ENCODE measurements at places on chromosomes 5 and 9.

GRCh38 chr5:92775711-92776615 lies 805.1 kb downstream of the NR2F1-AS1 start:
- DNase-seq: no peak

GRCh38 chr5:143636931-143637528 lies 174.9 kb upstream of the HMHB1 start:
- DNase-seq: no peak

DNA sequence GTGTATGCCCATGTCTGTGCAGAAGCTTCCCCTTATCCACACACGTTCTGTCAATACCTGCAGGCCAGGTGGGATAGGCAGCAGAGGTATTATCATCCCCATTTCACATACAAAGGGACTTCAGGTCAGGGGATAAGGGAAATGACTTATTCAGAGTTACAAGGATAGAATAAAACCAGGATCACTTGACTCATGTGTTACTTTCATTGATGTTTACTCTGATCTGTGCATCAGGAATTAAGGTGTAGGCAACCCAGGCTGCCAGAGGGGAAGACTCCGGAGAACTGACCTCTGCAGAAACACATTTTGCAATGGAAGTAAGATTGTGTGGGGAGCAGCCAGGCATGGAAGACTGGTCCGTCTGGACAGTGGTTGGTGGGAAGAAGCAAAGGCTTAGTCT lies 74.2 kb upstream of the FSTL4 start:
- no peak for DNase-seq

DNA sequence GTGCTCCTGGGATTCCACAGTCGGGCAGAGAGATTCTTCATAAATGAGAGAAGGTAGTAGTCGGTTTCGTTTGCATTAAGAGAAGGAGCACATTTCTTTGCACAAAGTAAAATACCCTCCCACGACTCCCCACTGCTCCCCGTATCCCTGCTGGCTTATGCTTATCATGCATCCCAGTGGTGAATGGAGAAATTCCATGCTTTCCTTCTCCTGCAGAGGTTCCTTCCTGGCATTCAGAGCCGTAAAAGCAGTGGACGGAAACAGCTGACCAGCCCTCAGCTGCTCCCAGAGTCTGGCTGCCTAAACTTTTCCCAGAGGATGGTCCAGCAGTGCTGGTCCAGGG lies 93.1 kb downstream of the C9orf152 start:
- no peak for DNase-seq

GRCh38 chr5:55853818-55854217 lies 2.7 kb downstream of the IL31RA start:
- no peak for DNase-seq

- no peak for DNase-seq
These were observed 4.0 kb upstream of the LRRC70 start for GRCh38 chr5:62574599-62574998.

DNA sequence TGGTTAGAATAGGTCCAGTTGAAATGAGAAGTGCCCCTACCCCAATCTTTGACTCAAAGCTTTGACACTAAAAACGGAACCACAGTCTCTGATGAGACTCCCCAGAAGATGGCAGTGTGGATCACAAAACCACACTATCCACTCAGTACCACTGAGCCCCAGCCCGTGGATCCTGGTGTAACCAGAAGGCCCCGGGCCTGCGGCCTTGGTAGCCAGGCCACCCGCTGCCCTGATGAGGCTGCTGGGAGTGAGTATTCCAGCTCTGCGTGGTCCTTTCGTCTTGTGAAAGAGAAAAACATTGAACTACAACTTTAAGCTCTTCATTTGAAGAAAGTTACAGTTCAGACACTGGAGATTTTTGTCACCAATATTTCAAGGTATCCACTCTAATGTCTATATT lies 42.2 kb upstream of the FBP1 start:
- peak; percentile 15 for DNase-seq

DNA sequence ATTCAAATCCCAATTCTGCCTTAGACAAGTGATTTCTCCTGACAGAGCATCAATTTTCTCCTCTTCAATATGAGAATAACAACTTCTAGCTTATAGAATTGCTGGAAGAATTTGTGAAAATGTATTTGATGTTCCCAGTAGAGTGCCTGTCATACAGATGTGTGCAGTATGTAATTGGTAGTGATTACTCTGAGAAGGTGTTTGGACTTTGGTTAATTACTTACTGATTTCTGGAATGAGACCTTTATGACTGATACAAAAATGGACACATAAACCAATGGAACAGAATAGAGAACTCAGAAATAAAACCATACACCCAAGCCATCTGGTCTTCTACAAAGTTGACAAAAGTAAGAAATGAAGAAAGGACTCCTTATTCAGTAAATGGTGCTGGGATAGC lies 101.9 kb upstream of the TRIM32 start:
- no peak for DNase-seq

DNA sequence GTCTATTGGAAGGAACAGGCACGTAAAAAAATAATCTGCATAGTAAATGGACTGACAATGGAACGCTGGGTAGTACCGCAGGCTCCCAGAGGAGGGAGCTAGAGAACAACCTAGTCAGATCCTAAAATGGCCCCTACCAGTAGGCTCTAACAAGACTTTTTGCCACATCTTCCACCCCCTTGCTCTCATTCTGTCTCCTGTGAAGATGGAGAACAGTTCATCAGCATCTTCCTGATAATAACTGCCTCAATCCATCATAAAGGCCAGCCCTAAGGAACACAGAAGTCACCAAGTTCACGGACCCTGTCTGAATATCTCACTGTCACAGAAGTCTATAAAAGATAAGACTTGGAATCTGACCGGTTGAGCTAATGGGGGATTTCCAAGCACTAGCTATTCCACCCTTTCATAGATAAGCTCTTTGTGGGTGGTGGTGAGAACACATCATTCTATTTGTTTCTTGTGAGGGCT lies 133.4 kb downstream of the SLC1A3 start:
- DNase-seq: peak; percentile 56

GRCh38 chr9:133876144-133876543 lies 116.0 kb downstream of the VAV2 start:
- no peak for DNase-seq

- no peak for DNase-seq
These were observed 113.4 kb upstream of the ASTN2 start for GRCh38 chr9:117528225-117528624.

- no peak for DNase-seq
These were observed 11.1 kb downstream of the GPR21 start for GRCh38 chr9:123044586-123044985.

DNA sequence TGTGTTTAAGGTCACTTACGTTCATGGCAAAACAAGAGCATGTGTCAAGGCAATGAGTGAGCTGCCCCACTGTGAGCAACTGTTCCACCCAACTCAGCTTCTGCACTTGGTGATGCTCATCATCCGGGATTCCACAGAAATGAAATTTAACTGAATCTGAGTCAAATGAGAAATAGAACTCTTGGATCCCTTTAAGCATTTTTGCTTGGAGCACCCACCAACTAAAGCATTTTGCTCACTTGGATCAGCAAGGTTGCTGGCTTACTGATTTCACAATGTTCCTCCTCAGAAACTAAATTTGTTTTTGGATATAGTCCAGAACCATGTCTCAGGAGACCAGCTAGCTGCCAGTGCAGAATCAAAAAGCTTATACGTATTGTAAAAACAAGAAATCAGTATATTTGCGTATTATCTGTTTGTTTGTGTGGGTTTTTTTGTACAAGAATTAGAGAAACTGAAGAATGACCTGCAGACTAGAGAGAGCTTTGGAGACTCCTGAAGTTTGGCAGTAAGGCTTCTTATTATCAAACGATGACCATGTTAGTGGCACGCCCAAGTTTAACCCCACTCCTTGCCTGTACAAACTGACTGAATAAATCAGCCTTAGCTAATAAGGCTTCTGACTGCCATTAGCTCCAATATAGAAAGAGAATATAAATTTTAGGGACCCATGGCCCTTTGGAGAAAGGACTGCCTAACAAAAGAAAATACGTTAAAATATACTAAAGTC lies 153.8 kb upstream of the FST start:
- DNase-seq: no peak

GRCh38 chr9:116516456-116516855 lies 170.6 kb upstream of the TRIM32 start:
- no peak for DNase-seq

DNA sequence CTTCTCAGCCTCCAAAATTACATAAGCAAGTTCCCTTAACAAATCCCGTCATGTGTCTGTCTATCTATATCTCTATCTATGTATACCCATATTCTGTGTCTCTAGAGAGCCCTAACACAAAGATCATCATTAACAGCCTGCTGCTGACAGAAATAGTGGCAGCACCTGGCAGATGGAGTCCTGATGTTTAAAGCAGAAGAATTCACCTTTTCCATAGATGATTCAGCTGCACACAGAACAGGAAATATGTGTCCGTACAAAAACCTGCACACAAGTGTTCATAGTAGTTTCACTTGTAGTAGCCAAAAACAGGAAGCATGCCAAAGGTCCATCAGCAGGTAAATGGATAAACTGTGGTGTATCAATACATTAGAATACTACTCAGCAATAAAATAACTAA lies 45.0 kb upstream of the ACO1 start:
- DNase-seq: no peak

GRCh38 chr9:91694081-91694870 lies 255.8 kb downstream of the ROR2 start:
- no peak for DNase-seq

- DNase-seq: no peak
These were observed 45.5 kb upstream of the HSPA9 start for GRCh38 chr5:138620663-138621224.

DNA sequence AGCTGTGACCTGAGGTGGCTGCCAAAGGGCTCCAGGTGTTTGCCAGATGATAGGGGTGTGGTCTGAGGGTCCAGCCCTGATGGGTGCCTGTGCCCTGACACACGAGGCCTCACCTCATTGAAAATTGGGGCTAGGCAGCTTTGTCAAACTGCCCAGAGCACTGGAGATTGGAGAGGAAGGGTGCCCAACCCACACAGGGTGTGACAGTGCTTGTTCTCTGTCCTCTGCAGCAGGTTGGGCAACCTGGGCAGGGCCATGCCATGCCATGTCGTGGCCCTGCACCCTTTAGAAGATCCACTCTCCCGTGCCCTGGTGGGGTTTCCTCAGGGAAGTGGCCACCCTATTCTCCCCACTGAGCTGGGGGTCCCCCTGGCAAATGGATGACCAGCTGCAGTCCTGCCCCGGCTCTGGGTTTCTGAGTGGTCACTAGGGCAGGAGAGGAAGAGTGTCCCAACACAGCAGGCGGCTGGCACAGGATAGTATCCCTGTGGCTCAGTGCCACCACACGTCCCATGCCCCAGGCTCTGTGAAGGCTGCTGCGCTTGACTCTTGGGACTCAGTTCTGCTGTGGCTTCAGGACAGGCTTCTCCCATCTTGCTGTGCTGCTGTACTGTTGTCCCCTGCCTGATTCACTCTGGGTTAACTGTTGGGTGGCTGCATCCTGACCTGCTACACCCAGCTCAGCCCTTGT lies 100.8 kb upstream of the PITX1 start:
- no peak for DNase-seq

- DNase-seq: no peak
These were observed 205.1 kb upstream of the EFNA5 start for GRCh38 chr5:107875833-107876232.

DNA sequence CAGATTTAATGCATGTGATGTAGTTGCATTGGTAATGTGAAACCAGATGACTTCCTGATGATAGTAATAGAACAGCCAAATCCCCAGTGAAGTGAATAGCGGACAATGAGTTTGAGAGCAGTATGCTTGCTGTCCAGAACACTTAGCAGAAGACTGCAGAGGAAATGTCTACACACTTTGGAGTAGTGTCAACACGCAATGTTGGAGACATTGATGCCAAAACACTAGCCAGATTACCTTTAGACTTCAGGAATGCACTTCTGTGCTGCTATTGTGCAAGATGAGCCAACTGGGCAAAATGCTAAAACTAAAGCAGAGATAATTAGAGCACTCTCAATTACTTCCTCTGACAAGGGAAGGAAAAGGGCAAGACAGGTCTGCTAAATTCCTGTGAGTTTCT lies 176.7 kb downstream of the PRDM9 start:
- DNase-seq: no peak

DNA sequence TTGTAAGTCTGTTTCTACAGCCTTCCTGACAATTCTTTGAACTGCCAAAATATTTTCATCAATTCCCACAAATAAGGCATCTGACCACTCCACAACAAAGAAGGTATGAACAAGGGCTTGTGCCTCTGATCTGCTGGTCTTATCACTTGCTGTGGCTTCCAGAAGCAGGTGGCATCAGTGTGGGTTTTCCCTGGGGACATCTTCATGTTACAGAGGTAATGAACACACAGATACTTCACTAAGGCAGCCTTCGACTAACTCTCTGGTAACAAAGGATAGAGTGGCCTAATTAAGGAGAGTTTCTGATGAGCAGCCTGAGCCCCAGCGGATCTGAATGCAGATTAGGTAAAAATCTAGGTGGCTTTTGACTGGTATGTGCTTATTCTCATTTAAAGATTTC lies 15.2 kb upstream of the ERAP2 start:
- no peak for DNase-seq

GRCh38 chr5:3307982-3308621 lies 287.5 kb upstream of the IRX1 start:
- DNase-seq: no peak

DNA sequence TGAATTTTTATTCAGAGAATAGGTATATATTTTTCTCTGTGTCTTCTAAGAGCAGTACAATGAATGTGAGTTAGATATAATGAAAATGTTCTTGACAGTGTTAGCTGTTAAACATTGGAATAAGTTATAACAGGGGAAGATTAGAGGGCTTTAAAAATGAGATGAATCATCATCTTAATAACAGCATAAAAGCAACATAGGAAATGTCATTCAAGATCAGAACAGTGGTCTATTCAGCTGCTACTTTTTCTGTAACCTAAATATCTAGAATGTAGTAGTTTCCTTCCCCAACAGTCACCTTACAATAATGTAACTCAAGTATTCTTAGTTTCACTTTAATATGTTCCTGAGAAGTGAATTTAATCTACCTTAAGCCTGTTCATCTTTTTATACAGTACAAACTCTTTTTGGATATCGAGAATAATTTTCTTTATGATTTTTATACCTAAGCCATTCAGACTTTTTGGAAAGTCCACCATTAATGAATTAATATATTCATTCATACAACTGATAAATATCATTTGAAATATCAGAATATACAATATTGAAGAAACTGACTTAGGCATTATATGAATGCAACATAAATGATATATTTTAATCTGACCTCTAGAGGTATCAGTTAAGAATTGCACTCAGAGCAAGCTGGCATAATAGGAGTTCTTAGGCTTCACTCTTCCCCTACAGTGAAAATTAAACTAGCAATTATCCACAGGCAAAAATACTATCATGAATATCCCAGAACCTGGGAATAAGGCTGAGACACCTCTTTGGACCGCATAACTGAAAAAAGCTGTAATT lies 66.1 kb upstream of the EDIL3 start:
- DNase-seq: no peak

DNA sequence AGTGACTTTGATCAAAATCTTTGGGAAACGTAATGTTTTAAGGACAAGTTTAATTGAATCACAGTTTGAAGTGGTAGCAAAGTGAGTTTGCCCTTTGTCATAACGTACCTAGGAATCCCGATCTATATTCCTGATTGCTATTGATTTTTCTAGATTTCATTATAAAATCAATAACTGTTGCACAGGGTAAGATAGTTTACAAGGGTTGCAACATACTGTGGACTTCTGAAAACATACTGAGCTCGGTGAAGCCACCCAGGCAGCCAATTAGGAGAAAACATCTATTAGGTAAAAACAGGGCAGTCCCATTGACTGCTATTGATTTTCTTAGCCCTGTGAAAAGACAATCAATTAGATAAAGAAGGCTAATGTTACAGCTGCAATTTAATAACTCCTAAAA lies 659.9 kb downstream of the ISL1 start:
- no peak for DNase-seq

- DNase-seq: no peak
These were observed 355.1 kb downstream of the KCNN2 start for GRCh38 chr5:114716955-114717354.

GRCh38 chr5:79687889-79688288 lies 1.7 kb upstream of the CMYA5 start:
- DNase-seq: no peak

Data from stimulated activated CD4-positive, alpha-beta T cell treated with anti-CD3 and anti-CD28 coated beads, Interleukin-1b, Interleukin-23, amount 100 ng/mL, for 1 hour (primary cell).